ENCODE measurements at places on chromosomes 12 and 14.

DNA sequence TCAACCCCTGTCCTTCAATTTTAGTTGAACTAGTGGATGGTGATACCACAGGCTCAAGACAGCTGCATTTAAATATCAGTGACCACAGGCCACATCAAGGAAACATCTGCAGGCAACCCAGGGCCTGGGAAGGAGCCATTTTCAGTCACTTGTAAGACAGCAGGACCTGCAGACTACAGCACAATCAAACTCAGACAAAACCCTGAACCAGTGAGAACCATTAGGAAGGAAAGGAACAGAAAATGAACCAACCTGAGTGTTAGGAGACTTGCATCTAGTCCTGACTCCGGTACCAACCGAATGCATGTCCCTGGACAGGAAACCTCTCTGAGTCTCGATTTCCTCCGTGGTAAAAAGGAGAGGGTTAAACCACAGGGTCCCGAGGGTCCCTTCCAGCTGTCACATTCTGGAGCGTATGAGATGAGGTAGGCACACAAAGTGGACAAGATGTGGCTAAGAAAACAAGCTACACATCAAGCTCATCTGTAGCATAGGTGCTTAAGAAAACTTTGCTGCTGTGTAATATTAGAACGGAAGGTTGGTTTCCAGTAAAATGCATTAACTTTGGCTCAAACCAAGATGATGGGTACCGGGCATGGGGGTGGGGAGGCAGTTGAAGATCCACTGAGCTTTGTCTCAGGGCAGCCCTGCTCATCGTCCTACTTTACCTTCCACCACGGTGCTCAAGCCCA, 1.6 kb upstream of the CDKN1B start:
- DNase-seq = no peak

GRCh38 chr12:25594376-25594775, 41.3 kb upstream of the LMNTD1 start:
- DNase-seq = no peak

DNA sequence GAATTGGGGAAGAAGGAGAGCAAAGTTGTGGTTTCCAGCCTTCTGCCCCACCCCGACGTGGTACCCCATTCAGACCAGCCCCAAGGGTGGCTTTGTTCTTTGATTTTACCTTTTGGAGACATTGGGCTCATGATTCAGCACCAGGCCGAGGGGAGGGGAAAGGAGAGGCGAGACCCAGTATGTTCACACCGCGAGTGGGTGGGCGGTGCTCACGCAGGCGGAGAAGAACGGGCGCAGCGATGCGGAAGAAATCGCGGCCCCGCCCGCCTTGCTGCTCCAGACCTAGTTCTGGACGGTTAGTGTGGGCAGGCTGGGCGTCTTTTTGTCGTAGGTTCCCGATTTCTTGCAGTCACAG, 963 bp downstream of the ATL1 start:
- DNase-seq = peak; percentile 83

DNA sequence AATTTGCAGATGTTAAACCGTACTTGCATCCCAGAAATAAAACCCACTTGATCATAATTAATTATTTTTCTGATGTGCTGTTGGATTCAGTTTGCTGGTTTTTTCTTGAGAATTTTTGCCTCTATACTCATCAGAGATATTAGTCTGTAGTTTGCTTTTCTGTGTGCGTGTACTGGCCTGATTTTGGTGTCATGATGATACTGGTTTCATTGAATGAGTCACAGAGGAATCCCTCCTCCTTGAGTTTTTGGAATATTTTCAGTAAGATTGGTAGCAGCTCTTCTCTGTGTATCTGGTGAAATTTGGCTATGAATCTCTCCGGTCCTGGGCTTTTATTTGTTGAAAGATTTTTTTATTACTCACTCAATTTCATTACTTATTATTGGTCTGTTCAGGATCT, 100.4 kb upstream of the PMCH start:
- no peak for DNase-seq
